ENCODE measurements at places on chromosomes 16 and 17. TPM values are rescaled to one million over a fixed set of nuclear protein-coding genes. Genes with fewer than 3 reads are reported as not detected.

DNA sequence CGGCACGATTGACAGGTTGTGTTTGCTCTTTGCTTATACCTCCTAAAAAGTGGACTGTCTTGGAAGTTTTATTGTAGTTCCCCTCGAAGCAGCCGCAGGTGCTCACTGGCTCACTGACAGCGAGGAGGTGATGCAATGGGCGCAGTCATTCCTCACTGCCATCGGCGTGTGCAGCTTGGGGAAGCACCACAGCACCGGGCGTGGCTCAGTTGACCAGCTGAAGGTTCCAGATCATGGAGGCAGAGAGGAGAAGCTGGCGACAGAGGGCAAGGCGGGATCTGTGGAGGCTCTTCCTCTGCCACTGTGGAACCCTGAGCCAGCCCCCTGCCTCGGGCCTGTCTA lies 72.1 kb upstream of the TNRC6C start:
- DNase-seq = no peak

Gene KRT39
- not detected for total RNA-seq

Gene C16orf96
- total RNA-seq = 0.21 TPM

Gene ZNF205
- 19.4 TPM for total RNA-seq

DNA sequence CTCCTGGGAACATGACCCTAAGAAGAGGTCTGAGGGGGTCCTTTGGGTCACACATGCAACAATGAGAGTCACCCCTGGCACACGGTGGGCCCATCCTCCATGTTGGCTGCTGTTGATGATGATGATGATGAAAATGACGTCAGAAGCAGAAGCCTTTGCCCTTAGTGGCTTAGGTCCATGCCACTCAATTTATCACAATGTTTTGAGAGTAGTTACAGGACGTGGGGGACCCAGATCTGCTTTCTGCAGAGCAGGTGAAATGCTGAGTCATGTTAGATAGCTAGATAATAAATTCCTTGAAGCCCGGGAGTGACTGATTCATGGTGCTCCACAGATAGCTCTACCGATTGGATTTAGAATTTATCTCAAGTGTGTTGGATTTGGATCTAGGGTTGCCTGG lies 53.9 kb downstream of the VPS35L start:
- no peak for DNase-seq

GRCh38 chr17:49132317-49132698 lies 261 bp upstream of the B4GALNT2 start:
- DNase-seq = no peak

Gene IRX3
- total RNA-seq = 2.5 TPM

All from tibial nerve (tissue), 4 donors.